Fibroblast of upper back skin (primary cell): ENCODE measurements at places on chromosomes 16 and 17.

GRCh38 chr17:32127158-32127897, 15.0 kb upstream of the RHOT1 start:
- DNase-seq = peak; percentile 65

GRCh38 chr17:35175638-35176415, 18.4 kb downstream of the SLC35G3 start:
- no peak for DNase-seq

DNA sequence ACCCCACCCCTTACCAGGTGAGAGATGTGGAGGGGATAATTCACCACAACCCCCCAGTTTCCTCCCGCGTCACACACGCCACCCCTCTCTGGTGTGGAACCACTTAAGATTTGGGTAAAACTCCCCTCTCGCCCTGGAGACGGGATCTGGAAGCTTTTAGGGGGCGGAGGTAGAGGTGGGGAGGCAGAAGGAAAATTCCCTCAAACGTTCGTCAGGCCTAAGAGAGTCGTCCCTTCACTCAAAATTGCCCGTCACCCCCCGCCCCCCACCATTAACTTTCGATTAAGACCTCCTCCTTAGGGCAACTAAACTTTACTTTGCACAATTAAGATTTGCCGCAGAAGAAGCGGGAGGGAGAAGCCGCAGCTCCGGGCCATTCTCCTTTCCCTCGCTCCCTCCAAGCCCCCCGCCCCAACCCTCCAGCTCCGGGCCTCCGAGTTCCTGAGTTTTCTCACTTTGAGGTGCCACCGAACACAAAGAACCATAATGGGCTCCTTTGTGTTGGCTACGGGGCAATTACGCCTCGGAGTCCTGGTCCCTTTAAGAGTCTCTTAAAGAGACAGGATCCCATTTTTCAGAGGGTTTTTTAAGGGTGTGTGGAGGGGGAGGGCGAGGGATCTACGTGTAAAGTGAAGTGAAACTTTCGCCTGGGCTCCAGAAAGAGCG, 985 bp upstream of the FZD2 start:
- peak; percentile 79 for DNase-seq

DNA sequence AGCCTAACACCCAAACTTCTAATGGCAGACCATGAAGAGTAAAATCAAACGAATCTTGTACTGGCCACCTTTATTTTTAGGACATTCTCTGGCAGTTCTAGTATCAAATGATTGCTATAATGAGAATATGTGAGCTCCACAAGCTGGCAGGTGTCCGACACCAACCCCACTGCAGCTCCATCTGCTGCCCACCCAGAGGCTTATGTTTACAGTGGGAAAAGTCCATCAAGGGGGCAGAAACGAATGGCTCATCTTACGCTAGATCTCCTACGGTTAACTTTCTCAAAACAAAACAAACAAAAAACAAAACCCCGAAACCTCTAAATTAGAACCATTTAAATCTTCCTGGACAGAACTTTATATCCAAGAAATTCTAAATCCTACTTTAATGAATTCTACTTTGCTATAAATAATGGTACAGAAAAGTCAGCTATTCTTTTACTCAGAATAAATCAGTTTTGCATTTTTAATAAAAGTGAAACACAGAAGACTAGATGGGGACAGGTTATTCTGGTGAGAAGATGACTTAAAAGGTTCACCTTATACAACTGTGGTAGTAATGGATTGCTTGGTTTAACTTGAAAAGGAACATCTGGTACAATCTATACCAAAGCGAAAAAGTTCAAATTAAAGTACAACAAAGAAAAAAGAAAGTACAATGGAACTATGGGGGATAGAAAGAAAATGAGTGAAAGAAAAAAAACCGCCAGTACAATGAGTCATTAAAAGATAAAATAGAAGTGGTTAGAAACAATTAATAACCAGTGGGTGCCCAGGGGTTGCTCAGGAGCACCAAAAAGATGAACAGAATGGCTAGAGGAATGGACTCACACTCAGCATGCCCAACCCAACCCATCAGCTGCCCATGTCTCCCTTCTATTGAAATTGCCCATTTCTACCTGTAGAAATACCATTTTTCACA, 40.2 kb downstream of the GRB2 start:
- no peak for DNase-seq

DNA sequence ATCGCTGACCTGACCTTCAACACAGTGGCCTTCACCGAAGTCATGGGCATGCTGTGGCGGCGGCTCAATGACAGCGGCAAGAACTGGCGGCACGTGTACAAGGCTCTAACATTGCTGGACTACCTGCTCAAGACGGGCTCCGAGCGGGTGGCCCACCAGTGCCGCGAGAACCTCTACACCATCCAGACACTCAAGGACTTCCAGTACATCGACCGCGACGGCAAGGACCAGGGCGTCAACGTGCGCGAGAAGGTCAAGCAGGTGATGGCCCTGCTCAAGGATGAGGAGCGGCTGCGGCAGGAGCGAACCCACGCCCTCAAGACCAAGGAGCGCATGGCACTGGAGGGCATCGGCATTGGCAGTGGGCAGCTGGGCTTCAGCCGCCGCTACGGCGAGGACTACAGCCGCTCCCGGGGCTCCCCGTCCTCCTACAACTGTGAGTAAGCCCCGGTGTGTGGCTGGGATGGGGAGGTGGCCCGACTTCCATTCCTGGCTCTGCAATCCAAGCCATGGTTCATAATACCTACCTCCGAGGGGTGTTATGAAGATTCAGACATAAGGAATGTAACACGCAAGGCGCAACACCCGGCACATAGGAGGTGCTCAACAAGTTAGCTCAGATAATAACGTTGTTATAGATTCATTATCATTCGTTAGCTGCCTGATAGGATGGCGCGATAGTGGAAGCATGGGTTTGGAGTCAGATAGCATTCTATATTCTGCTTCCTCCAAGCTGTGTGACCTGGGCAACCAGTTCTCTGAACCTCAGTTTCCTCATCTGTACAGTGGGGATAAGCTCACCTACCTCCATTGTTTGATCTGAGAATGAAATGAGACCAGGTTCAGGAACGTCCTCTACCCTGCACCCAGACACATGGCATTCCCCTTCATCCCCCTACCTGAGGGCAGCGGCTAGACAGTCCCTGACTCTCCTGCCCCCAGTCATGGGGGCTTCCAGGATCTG, 4.4 kb downstream of the EPN3 start:
- DNase-seq = no peak

GRCh38 chr16:495127-495748, 32.3 kb upstream of the CAPN15 start:
- peak; percentile 12 for DNase-seq

DNA sequence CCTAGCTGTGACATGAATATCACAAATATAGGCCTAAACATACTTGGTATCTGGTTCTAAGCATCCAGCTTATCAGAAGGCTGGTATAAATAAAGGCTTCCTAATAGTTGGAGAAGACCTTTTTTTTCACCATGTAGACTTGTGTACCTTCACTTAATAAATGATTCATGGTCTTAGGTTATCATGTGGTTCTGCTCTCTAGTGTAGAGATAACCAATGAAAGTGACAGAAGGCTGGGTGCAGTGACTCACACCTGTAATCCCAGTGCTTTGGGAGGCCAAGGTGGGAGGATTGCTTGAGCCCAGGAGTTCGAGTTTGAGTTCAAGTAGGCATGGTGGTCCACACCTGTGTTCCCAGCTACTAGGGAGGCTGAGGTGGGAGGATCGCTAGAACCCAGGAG, 3.1 kb downstream of the DDX19A start:
- no peak for DNase-seq

GRCh38 chr17:64180089-64181073, 50.4 kb upstream of the ERN1 start:
- DNase-seq = peak; percentile 25

DNA sequence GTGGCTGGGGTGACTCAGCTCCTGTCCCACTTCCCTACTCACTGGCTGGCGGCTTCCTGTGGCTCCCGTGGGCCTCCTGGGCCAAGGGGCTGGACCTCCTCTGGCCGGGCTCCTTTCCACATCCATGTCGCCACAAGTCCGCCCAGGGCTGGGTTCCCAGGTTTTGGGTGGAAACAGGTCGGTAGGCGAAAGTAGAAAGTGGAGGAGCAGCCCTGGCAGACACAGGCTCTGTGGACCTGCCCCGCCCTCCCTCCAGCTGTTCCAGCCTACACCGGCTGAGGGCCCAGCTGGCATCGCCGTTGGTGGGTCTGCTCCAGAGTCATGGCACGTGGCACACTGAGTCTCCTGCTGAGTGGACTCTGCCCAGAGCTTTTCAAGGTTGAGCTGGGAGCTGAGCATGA, 28.7 kb downstream of the GSE1 start:
- DNase-seq = no peak

- no peak for DNase-seq
Measured at GRCh38 chr17:63704259-63704576, 4.3 kb upstream of the LIMD2 start.

DNA sequence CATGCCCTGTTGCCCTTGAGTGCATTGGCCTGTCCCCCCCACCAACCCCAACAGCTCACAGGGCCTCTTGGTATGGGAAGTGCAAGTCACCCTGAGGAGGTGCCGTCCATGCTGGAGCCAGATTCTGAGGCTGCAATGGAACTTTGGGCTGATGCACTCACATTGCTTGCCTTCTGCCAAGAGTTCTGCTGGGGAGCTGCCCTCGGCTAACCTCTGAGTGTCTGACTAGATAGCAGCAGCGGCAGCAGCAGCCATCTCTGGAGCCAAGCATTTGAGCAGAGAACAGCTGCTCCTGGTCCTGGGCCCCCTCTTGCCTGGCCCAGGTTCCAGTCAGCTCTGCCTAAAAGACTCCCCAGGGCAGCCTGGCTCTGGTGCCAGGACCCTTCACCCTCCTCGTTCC, 61.5 kb downstream of the GNAO1 start:
- peak; percentile 9 for DNase-seq

DNA sequence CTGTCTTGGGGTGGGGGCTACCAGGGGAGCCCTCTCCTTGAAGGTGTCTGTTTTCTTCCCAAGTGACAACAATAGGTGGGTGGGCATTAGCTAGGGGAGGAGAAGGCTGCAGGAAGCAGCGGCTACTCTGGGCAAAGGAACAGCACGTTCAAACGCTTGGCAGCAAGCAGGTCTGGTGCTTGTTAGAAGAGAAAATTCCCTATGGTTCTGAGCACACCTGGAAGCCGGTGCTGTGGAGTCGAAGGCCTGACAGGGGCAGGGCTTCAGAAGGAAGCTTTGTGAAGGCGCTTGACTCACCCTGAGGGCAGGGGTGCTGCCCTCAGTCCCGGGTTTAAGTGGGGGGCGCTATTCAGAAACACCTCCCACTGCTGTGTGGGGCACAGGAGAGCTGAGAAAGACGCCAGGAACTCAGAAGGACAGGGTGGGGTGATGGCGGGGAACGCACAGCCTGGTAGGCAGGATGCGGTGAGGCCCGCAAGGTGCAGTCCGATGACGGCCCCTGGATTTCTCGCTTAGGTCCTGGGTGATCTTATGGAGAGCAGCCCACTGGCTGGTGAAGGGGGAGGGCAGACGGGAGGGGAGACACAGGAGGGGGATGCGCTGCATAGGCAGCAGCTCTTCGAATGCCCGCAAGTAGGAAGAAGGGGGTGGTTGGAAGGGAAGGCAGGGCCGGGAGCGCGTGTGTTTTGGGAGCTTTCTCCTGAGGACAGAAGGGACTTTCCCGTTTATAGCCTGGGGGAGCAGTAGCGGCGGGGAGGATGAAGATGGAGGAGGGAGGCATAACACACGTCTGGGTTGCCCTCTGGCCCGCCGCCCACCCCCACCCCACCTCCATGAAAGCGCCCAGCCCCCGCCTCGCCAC, 3.2 kb downstream of the GJD3 start:
- no peak for DNase-seq

DNA sequence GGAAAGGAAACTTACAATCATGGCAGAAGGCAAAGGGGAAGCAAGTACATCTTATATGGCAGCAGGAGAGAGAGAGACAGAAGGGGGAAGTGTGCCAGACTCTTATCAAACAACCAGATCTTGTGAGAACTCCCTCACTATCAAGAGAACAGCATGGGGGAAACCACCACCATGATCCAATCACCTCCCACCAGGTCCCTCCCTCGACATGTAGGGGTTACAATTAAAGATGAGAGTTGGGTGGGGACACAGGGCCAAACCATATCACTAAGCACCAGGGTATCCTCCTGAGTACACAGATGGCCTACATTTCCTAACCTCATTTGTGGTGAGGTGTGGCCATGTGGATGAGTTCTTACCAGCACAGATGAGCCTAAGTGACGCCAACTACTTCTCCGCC, 348.6 kb upstream of the ZFHX3 start:
- no peak for DNase-seq

- DNase-seq = no peak
Measured at GRCh38 chr17:681316-681715, 33.3 kb downstream of the VPS53 start.

- DNase-seq = no peak
Measured at GRCh38 chr17:36507266-36507665, 20.8 kb downstream of the ZNHIT3 start.

- DNase-seq = no peak
Measured at GRCh38 chr16:49837688-49838410, 18.1 kb downstream of the ZNF423 start.

- DNase-seq = no peak
Measured at GRCh38 chr17:69344939-69345338, 18.0 kb upstream of the ABCA5 start.

- DNase-seq = no peak
Measured at GRCh38 chr17:75850928-75851692, 4.0 kb downstream of the WBP2 start.

- no peak for DNase-seq
Measured at GRCh38 chr16:24883714-24884151, 38.0 kb downstream of the SLC5A11 start.

DNA sequence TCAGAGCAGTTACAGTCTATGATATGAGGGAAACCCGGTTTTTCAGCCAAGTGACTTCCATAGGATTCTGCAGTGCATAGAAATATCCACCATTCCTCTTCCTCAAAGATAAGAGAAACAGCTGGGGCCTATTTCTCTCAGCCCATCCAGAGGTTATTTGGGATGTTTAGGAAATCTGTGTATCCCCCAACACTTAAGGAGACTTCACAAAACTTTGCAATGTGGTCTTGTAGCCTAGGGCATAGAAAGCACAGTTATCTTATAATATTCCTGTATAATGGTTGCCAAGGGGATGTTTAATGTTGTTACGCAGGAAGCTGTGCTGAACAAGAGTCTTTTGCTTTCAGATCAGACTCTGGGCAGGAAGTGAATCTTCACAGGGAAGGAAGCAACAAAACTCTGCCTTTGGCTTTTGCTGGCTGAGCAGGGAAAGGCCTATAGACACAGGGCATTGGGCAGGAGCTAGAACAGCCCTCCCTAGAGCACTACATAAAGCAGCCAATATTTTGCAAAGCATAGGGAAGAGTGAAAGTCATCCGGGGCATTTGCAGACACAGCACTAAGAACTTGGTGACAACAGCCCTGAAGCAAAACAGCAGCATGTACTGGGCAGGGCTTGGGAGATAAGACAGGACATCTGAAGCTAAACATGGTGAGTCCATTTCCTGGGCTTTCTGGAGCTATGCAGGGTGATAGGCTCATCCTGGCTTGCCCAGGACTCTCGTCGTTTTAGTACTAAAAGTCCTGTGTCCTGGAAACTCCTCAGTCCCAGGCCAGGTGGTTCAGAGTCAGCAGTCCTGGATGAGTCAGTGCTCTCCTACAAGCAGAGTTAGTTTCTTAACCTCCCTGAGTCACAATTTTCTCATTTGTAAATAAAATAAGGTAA, 18.7 kb upstream of the BEAN1 start:
- DNase-seq = peak; percentile 60
